ENCODE measurements at places on chromosomes 4 and X. TPM values are rescaled to one million over a fixed set of nuclear protein-coding genes. Genes with fewer than 3 reads are reported as not detected.

Gene FAM236A
- not detected for total RNA-seq

Gene SORCS2
- total RNA-seq = 1.7 TPM

- peak; percentile 71 for DNase-seq
These were observed at the start of gene CDKL2 for GRCh38 chr4:75630174-75630936. Gene CDKL2, minus strand, starts transcription at chr4:75630528. Its CDS starts 4,540 bp downstream, at chr4:75625988.

GRCh38 chr4:30718641-30719453, 1.3 kb upstream of the PCDH7 start:
- no peak for DNase-seq

GRCh38 chr4:38868059-38868960, 704 bp downstream of the FAM114A1 start:
- DNase-seq = peak; percentile 50
